ENCODE measurements at places on chromosomes 5 and 9.

GRCh38 chr5:145908206-145908960 lies 28.0 kb upstream of the SH3RF2 start:
- DNase-seq, result no peak

- DNase-seq, result no peak
Observed at GRCh38 chr9:93225417-93225816, 41.5 kb downstream of the WNK2 start.

DNA sequence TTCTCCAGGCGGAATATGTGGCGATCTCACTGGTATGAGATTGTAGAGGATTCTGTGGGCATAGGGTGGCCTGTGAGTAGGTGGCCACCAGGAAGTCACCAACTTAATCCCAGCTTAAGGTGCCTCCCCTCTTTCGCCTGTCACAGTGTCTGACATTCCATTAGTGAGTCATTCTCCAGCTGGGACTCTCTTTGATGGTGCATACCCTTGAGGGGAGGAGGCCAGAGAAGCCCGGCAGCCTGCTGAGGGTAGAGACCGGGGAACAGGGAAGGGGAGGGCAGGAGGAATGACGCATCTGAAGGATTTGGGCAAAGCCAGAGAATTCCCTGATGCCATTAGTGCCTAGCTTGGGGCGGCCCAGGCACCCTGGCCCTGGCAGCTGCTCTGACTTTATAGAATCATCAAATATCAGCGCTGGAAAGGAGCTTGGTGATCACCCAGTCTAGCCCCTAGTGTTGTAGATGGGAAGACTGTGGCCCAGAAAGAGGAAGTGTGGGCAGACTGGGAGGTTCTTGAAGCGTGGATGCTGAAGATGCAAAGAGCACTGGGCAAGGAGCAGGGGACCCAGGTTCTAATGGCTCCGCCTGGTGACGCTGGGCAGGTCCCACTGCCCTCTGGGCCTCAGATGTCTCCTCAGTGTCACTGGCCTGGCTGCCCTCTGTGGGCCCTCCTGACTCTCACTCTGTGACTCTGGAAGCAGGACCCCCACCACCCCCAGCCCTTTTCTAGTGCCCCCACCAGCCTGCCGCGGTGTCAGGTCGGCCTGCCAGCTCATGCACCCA lies 41.4 kb downstream of the DAB2IP start:
- DNase-seq, result no peak

DNA sequence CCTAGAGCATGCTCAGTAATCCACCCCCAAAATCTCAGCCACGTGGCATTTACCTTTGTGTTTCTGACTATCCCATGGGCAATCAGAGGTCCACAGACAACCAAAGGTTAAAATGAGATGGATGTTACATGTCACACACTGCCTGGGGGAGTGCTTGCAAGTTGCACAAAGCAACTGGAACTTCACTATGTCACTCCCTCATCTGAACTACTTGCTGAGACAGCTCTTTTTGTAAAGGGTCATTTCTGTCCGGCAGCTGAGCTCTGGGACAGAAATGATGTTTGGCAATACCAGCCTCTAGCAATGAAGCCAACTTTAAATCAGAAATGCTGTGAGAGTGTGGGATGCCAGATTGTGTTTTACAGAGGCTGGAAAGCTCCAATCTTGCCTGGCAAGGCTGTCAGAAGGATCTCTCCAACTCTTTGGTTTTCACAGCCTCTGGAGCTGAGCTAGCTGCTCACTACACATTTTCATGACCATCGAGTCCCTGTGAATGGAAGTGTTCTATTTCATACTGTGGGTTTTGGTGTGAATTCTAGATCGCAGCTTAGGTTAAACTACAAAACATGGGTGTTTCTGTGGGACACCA lies 66.3 kb upstream of the TMEM215 start:
- no peak for DNase-seq

DNA sequence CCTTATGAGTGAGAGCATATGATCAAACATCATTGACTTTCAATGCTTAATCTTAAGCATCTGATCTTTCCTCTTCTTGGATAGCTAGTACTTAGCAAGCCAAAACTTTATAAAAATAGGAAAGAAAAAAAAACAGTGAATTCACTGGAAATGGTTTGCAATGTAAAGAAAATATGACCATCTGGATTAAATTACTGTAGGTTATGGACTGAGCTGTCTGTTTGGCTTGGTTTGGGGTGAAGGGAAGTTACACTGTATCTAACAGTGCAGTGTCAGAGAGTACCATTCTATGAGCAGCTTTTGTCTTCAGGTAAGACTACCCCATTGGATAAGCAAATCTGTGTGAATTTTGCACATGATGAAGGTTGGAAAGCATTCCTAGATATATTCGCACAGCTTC lies 151.4 kb downstream of the TLE1 start:
- DNase-seq, result no peak

DNA sequence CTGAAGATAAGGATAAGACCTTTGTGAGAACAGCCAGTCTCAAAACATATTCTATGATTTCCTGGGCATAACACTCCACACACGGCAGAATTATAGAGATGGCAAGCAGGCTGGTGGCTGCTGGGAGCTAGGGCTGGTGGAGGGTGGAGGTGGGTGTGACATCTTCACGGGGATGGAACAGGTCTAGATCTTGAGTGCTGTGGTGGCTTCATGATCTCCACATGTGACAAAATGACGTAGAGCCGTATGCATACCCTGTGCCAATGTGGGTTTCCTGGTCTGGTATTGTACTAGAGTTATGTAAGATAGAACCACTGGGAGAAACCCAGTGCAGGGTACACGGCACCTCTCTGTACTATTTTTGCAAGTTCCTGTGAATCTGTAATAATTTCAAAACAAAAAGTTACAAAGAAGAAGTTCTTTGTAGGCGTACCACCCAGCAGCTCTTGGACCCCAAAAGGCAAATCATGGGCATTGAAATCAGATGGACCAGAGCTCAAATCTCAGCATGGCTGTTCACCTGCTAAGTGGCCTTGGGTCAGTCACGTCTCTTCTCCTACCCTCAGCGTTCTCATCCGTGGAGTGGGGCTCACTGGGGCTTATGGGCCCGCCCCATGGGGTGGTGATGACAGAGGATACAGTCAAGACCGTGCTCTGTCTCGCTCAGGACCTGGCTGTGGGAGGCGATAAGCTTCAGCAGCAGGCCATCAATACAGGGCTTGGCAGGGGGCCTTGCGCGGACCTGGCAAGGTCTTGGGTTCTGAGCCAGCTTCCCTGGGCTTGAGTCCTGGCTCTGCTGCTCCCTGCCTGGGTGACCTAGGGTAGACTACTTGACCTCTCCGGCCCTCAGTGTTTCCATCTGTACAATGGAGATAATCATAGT lies 74.7 kb upstream of the UNC5A start:
- DNase-seq, result no peak

- no peak for DNase-seq
Observed at GRCh38 chr5:94660506-94660905, 42.0 kb downstream of the SLF1 start.

DNA sequence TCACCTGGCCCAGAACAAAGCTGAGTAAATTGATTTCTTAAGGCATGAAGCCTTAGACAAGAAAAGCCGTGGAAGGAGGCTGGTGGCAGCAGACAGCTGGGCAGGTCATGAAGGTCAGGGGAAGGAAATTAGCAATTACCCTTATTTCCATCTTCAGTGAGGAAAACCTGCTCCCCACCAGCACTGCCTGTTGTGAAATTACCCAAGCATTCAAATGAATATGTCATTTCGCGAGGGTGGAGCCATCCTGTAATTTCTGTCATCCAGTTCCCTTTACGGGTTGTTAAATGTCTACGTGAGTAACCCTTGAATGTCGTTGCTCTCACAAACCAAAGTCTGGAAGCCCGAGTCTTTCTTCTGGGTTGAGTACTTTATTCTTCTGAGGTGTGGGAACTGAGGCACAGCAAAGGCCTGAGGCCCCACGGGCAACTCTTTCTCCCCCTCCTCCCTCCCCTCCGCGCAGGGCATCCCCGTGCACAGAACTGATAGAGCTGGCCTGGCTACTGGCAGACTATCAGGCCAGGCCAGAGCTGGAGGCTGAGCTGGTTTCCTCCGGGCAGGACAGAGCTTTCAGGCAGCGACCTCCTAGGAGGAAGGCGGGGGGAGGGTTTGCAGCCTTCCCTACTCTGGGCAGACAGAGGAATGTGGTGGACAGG lies 22.0 kb upstream of the AK3 start:
- no peak for DNase-seq

- no peak for DNase-seq
Observed at GRCh38 chr5:88889189-88890069, 6.4 kb upstream of the MEF2C start.

GRCh38 chr5:33886283-33886682 lies 5.5 kb downstream of the ADAMTS12 start:
- no peak for DNase-seq

GRCh38 chr5:63596254-63596653 lies 366.0 kb downstream of the HTR1A start:
- no peak for DNase-seq

DNA sequence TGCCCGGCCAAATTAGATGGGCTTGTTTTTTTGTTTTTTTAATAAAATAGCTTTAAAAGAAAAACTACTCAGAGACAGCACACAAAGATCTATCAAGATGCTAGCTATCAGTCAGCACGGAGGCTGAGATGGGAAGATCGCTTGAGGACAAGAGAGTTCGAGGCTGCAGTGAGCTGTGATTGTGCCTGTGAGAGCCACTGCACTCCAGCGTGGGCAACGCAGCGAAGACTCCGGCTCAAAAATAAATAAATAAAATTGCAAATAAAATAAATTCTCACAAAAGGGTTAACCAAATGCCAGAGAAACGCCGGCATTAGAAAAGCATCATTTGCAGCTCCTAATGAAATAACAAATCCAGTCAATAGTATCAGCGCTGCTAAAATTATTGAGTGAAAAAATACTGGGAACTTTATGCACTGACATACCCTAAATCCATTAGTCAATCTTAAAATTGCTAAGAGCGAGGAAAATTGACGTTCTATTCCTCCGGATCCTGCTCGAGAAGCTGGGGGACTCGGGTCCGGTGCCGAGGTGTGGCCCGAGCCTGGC lies 681 bp downstream of the CPLANE1 start:
- peak; percentile 7 for DNase-seq

GRCh38 chr9:16868701-16869100 lies 1.8 kb downstream of the BNC2 start:
- DNase-seq, result no peak

GRCh38 chr9:35789541-35789940 lies 1.9 kb upstream of the NPR2 start:
- no peak for DNase-seq

DNA sequence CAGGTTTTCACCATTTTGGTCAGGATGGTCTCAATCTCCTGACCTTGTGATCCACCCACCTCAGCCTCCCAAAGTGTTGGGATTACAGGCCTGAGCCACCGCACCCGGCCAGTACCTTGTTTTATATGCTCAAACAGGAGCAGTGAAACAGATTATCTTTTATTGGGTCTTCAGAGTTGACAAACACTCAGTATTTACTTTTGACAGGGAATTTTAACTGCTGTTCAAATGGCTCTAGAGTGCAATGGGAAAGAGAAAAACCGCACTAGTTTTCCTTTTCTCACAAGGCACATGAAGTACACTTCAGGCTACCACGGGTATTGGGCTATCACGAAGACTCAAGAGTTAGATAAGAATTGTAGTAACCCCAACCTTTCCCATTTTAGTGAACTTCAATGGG lies 471.9 kb upstream of the DAB2 start:
- DNase-seq, result no peak

GRCh38 chr9:128701227-128701854 lies 962 bp upstream of the PKN3 start:
- no peak for DNase-seq

- DNase-seq, result no peak
Observed at GRCh38 chr5:10619649-10620048, 55.8 kb downstream of the ANKRD33B start.

DNA sequence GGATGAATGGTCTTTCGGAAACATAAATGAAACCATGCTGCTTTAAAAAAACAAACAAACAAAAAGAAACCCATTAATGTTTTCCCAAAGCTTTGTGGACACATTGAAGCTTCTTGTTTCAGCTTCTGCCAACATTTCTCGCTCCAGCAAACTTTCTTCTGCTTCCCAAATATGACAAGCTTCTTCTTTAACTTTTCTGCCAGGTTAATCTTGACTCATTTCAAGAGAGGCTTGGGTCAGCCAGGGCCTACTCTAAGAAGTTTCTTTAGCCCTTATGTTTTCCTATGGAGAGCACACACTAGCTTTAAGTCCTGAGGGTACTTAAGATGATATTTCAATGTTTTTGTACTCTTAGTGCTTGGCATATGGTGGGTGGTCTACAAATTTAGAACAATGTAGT lies 6.1 kb downstream of the ANXA1 start:
- no peak for DNase-seq

DNA sequence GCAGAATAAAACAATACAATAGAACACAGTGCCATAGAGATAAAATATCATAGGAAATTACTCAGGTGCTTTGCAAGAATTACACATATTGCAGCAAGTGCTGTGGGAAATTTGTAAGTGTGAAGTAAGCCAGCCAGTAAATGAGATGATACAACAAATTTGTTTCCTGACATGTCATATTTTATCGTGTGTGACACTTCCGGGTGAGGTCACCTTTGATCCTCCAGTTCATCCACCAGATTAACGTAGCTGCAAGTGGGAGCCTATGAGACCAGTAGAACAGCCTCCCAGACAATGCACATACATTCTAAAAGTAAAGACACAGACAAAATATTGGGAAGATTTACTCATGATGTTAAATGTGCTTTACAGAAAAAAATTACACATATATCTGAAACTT lies 72.2 kb downstream of the PRDM9 start:
- no peak for DNase-seq

DNA sequence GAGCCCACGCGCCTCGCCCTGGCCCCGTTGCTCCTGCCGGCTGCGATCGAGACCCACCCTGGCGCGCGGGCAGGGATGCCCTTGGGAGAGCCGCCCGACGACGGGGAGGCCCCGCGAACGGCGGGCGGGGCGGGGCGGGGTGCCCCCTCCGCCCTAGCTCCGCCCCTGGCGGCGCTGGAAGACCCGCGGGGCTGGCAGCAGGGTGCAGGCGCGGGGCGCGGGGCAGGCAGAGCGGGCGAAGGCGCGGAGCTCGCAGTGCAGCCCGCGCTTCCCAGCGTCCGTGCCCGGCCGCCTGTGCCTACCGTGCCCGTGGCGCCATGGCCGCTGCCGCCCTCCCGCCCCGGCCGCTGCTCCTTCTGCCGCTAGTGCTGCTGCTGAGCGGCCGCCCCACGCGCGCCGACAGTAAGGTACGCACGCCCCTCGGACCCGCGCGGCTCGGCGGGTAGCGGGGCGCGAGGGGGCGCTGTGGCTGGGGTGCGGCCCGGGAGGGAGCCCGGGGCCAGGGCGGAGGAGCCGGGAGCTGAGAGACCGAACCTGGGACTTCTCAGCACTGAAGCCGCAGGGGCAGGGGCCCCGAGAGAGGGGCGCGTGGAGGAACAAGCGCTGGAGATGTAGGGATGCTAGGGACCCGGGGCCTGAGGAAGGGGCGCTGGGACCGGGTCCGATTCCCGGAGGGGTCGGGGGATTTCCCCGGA lies at the start of gene OLFML2A:
Gene OLFML2A, plus strand, starts transcription at position 180 of the 695 bp plus-strand sequence. Its CDS starts 138 bp downstream, at position 318.
- peak; percentile 16 for DNase-seq

- DNase-seq, result no peak
Observed at GRCh38 chr9:33190021-33190705, 23.0 kb upstream of the B4GALT1 start.

GRCh38 chr9:37559125-37559524 lies 17.1 kb downstream of the FBXO10 start:
- no peak for DNase-seq

Measured in activated CD4-positive, alpha-beta T cell treated with anti-CD3 and anti-CD28 coated beads, Interleukin-2, amount 50 U/mL, for 48 hours (primary cell).